ENCODE measurements at places on chromosomes 16 and 17.

- no peak overlapping the region for H3K27ac ChIP-seq
- peaks cover 3% of the 10 kb centered on the region for H3K27me3 ChIP-seq
- DNase-seq, result no peak
- no peaks in the 10 kb centered on the region for H3K36me3 ChIP-seq
- H3K4me3 ChIP-seq, result no peak overlapping the region
Measured at GRCh38 chr17:56359518-56359917, 206.2 kb downstream of the ANKFN1 start.

- peaks cover 31% of the 10 kb centered on the region for H3K36me3 ChIP-seq
- H3K4me1 ChIP-seq, result no peaks in the 10 kb centered on the region
- H3K27me3 ChIP-seq, result no peaks in the 10 kb centered on the region
- no peak overlapping the region for H3K27ac ChIP-seq
- DNase-seq, result peak; percentile 69
Measured at GRCh38 chr16:57755061-57755684, 19.6 kb downstream of the KATNB1 start.

DNA sequence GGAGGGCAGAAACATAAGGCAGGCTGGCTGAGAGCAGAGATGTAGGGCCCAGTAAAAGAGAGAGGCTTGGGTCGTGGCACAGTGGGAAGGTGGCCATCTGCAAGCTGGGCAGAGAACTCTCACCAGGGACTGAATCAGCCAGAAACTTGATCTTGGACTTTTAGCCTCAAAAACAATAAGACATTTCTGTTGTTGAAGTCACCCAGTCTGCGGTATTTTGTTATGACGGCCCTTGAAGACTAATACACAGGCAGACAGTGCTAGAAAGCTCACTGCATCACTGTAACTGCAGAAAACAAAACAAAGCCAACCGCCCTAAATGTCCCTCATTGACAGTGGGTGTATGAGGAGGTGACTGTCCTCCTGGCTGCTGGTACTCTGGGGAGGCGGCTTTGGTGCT lies 3.9 kb upstream of the JPH3 start:
- DNase-seq, result no peak
- no peaks in the 10 kb centered on the region for H3K4me1 ChIP-seq
- H3K27me3 ChIP-seq, result peaks cover 38% of the 10 kb centered on the region

DNA sequence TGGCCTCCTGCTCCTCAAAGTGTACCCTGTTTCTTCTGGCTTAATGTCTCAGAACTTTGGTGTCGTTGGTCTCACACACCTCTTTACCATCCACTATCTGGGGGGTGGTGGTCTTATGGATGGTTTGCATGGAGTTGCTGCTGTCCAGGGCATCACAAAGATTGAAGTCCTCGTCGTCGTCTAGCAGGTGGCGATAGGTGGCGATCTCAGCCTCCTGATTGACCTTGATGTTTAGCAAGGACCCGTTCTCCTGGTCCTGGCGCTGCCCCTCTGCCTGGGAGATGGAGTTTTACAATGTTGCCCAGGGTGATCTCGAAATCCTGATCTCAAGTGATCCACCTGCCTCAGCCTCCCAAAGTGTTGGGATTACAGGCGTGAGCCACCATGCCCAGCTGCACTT lies 31.1 kb upstream of the HELZ start:
- no peaks in the 10 kb centered on the region for H3K27me3 ChIP-seq
- no peak overlapping the region for H3K4me3 ChIP-seq
- no peak for DNase-seq
- H3K4me1 ChIP-seq, result peaks cover 12% of the 10 kb centered on the region
- no peaks in the 10 kb centered on the region for H3K36me3 ChIP-seq

DNA sequence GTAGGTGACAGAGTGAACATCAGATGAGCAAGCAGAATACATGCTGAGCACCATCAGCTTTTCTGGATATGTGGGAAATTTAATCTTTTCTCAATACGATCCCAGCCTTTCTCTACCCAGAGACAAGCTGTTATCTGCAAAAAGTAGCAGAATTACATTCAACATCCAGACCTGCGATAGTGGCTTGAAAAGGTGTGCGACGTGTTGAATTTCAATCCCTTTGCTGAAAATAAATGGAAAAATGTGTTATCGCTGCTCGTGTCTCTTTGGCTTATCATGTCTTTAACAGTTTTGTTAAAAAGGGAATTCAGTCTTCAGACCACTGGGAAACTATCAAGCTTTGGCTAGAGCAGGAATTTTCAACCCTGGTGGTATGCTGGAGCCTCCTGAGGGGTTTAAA lies 98.8 kb upstream of the FAM20A start:
- no peaks in the 10 kb centered on the region for H3K27me3 ChIP-seq
- no peak overlapping the region for H3K4me3 ChIP-seq
- no peak for DNase-seq
- H3K27ac ChIP-seq, result no peak overlapping the region

GRCh38 chr17:34725008-34725407 lies 145.6 kb downstream of the TMEM132E start:
- no peak overlapping the region for H3K27ac ChIP-seq
- DNase-seq, result no peak
- no peaks in the 10 kb centered on the region for H3K4me1 ChIP-seq
- no peaks in the 10 kb centered on the region for H3K27me3 ChIP-seq

- H3K27ac ChIP-seq, result peak overlapping the region; percentile 91
- H3K4me1 ChIP-seq, result peaks cover 7% of the 10 kb centered on the region
- H3K4me3 ChIP-seq, result peak overlapping the region; percentile 67
- H3K27me3 ChIP-seq, result no peaks in the 10 kb centered on the region
Measured at GRCh38 chr17:7684851-7685532, 2.3 kb downstream of the TP53 start.

DNA sequence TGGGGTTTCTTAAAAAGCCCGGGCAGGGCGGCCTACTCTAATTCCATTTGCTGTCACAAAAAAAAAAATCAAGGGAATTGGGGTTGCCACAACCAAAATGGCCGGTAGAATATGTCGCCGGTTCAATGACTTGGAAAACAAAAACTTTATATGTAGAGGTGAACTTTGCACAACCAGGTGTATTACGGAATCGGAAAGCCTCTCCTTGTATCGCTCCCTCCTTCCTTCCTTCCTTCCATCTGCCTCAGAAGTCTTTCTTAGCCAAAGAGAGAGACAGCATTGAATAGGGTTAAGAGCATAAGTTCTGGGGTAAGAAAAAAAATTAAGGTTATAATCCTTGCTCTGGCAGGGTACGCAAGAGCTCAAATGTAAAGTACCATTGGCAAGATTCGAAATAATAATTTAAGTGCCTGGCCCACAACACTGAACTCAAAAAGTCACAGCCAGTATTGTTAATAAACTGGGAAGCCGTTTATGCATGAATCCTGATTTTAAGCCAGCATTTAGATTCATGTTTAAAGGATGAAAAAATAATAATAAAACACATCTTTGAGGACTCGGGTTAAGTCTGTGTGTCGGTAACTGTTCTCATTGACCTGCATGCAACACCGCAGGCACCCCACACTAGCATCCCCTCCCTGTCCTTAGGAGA lies 522 bp upstream of the GLG1 start:
- peak overlapping the region; percentile 78 for H3K4me3 ChIP-seq
- 0 out of 2 replicates have a peak, but pooled peaks cover 5% of the 10 kb centered on the region for H3K36me3 ChIP-seq
- peaks cover 14% of the 10 kb centered on the region for H3K4me1 ChIP-seq
- peak overlapping the region; percentile 66 for H3K27ac ChIP-seq

GRCh38 chr17:31427684-31428083 lies 36.2 kb downstream of the RAB11FIP4 start:
- H3K4me1 ChIP-seq, result no peaks in the 10 kb centered on the region
- no peak overlapping the region for H3K4me3 ChIP-seq
- no peak for DNase-seq
- no peaks in the 10 kb centered on the region for H3K27me3 ChIP-seq
- H3K27ac ChIP-seq, result no peak overlapping the region

- H3K4me3 ChIP-seq, result peak within 1 kb of the TSS; percentile 83
- H3K4me1 ChIP-seq, result peaks cover 4% of the 10 kb centered on the region
- H3K27ac ChIP-seq, result peak within 1 kb of the TSS; percentile 66
- H3K27me3 ChIP-seq, result no peaks in the 10 kb centered on the region
- peaks cover 25% of the 10 kb centered on the region for H3K36me3 ChIP-seq
- no peak for DNase-seq
Measured at GRCh38 chr16:1771188-1771863, at the start of gene NME3. Gene NME3, minus strand, starts transcription at chr16:1771543. Its CDS starts 9 bp downstream, at chr16:1771534.

GRCh38 chr16:8655184-8655717 lies 19.2 kb upstream of the ABAT start:
- H3K27me3 ChIP-seq, result no peaks in the 10 kb centered on the region
- no peaks in the 10 kb centered on the region for H3K4me1 ChIP-seq
- no peak overlapping the region for H3K27ac ChIP-seq
- no peak overlapping the region for H3K4me3 ChIP-seq

DNA sequence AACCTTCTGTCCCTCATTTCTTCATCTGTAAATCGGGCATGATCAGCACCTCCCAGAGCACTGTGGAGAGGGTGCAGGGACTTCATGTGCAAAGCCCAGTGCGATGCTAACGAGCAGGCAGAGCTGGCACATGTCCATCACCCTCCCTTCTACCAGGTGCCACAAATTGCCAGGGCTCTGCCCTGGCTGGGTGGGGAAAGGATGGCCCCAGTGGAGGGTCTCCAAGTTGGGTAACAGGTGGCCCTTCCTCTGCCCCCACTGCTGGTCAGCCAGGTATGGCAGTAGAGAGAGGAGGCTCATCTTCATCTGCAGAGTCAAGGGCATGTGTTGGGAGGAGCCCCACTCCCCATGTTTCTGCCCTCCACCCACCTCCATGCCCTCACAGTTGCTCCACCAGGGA lies 61.5 kb upstream of the CDH5 start:
- no peaks in the 10 kb centered on the region for H3K27me3 ChIP-seq
- no peak overlapping the region for H3K4me3 ChIP-seq
- H3K4me1 ChIP-seq, result no peaks in the 10 kb centered on the region
- DNase-seq, result peak; percentile 41

GRCh38 chr17:74723891-74724290 lies 11.2 kb upstream of the CD300LF start:
- H3K4me1 ChIP-seq, result no peaks in the 10 kb centered on the region
- no peak overlapping the region for H3K4me3 ChIP-seq
- H3K27ac ChIP-seq, result no peak overlapping the region
- peaks cover 7% of the 10 kb centered on the region for H3K27me3 ChIP-seq
- H3K36me3 ChIP-seq, result no peaks in the 10 kb centered on the region

DNA sequence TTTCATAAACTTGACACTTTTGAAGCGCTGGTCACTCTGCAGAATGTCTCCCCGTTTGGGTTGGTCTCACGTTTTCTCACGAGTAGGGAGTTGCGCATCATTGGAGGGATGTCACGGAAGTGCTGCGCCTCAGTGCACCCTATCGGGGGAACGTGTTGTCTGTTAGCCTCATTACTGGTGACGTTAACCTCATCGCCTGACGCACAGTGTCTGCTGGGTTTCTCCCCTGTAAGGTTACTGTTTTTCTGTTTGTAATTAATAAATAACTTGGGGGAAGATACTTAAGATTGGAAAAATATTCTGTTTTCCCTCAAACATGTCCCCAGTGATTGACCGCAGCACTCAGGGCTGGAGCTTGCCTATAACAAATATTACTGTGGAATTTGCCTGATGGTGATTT lies 26.7 kb downstream of the VAC14 start:
- H3K27ac ChIP-seq, result no peak overlapping the region
- peaks cover 35% of the 10 kb centered on the region for H3K36me3 ChIP-seq
- no peaks in the 10 kb centered on the region for H3K27me3 ChIP-seq
- H3K4me1 ChIP-seq, result peaks cover 3% of the 10 kb centered on the region

DNA sequence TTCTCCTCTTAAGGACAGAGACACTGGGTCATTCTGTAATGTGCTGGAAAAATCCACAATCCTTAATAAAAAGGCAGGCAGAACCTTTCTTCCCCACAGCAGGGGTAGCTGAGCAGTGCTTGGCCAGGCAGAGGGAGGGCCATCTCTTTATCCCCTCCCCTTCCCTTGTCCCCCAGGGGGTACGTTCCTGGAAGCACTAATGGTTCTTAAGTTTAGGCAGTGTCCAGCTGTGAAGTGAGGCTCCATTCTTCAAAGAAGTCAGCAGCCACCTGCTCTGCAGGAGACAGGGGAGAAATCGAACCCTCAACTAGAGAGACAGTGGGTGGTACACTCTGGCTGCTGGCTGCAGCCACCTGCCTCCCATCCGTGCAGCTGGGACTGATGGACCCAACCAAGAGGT lies 533.9 kb upstream of the CDH11 start:
- no peaks in the 10 kb centered on the region for H3K27me3 ChIP-seq
- no peak overlapping the region for H3K4me3 ChIP-seq
- no peaks in the 10 kb centered on the region for H3K36me3 ChIP-seq
- no peak overlapping the region for H3K27ac ChIP-seq
- peaks cover 29% of the 10 kb centered on the region for H3K4me1 ChIP-seq

- no peak overlapping the region for H3K27ac ChIP-seq
- no peak overlapping the region for H3K4me3 ChIP-seq
- no peaks in the 10 kb centered on the region for H3K4me1 ChIP-seq
Measured at GRCh38 chr17:67813803-67814180, 11.5 kb upstream of the BPTF start.

GRCh38 chr17:41782142-41782541 lies 4.4 kb downstream of the JUP start:
- H3K4me1 ChIP-seq, result peaks cover 34% of the 10 kb centered on the region
- no peaks in the 10 kb centered on the region for H3K27me3 ChIP-seq
- no peak for DNase-seq

DNA sequence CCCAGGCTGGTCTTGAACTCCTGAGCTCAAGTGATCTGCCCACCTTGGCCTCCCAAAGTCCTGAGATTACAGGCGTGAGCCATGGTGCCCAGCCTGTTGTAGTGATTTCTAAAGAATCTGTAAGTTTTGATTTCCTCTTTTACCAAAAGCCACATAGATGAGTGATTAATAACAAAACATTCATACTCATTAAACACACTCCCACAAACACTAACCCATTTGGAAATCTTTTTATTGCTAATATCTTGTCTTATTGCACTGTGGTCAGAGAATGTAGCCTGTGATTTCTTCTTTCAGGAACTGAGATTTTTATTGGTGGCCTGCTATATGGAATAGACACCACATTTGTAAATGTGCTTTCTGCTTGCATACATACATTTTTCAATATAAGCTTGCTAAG lies 31.6 kb downstream of the MYH10 start:
- H3K36me3 ChIP-seq, result peaks cover 19% of the 10 kb centered on the region
- no peak overlapping the region for H3K4me3 ChIP-seq
- no peaks in the 10 kb centered on the region for H3K27me3 ChIP-seq
- H3K27ac ChIP-seq, result no peak overlapping the region

GRCh38 chr16:212999-213398 lies 16.2 kb downstream of the LUC7L start:
- H3K4me1 ChIP-seq, result no peaks in the 10 kb centered on the region
- H3K27me3 ChIP-seq, result no peaks in the 10 kb centered on the region
- peaks cover 77% of the 10 kb centered on the region for H3K36me3 ChIP-seq
- H3K27ac ChIP-seq, result no peak overlapping the region

DNA sequence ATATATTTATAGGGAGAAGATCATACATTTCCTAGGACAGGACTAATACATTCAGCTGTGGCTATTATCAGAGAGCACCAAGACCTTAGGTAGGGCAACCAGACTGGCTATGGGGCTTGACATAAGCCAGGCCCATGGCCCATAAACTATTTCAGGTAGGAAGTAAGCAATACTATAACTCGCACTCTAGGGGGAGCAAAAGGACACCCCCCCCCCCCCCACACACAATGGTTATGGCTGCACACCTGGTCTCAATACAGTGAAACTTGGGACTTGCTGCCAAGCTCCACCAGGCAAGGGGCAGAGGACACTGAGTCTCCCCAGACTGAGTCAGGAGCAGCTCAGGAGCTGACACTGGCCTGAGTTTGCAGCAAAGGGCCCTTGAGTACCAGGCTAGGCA lies 348.9 kb upstream of the ASIC2 start:
- no peak for DNase-seq
- H3K36me3 ChIP-seq, result no peaks in the 10 kb centered on the region
- peaks cover 3% of the 10 kb centered on the region for H3K27me3 ChIP-seq
- no peaks in the 10 kb centered on the region for H3K4me1 ChIP-seq
- H3K27ac ChIP-seq, result no peak overlapping the region
